ENCODE measurements at places on chromosomes 1 and 21. TPM values are rescaled to one million over a fixed set of nuclear protein-coding genes. Genes with fewer than 3 reads are reported as not detected.

DNA sequence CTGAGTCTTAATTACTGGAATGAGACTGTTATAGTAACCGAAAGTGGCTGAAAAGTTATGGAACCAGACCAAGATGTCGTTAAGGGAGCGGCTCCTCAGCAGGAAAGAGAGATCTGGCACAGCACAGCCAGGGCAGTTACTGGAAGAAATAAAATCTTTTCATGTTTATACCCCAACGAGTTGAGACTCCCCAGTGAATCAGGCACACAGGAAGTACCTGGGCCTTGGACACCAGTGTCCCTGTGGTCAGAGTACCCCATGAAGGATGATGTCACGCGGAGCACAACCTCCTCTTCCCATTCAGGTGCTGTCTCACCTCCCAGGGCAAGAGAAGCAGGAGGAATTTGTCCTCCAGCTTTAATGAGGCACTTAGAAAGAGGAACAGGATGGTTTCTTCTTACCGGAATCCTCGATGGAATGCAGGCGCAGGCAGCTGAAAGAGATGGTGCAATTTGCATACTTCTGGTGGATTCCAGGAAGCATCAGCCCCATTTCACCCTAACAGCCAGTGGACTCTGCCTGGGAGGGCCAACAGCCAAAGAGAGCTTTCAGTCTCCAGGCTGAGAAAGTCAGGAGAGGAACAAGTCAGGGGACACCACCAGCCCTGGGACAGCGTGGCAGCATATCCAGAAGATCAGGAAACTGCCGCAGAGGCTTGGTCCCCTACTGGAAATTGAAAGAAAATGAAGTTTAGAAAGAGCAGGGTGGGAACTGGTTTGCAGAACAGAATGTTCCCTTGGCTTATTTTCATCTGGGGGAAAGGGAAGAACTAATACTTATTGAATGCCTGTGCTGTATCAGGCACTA, 35.9 kb upstream of the CTTNBP2NL start:
- no peak overlapping the region for H3K27ac ChIP-seq
- no peak overlapping the region for H3K4me3 ChIP-seq
- DNase-seq, result no peak
- H3K27me3 ChIP-seq, result peaks cover 44% of the 10 kb centered on the region
- no peaks in the 10 kb centered on the region for H3K4me1 ChIP-seq

- peaks cover 11% of the 10 kb centered on the region for H3K36me3 ChIP-seq
- no peaks in the 10 kb centered on the region for H3K27me3 ChIP-seq
- H3K4me3 ChIP-seq, result no peak overlapping the region
- H3K4me1 ChIP-seq, result peaks cover 9% of the 10 kb centered on the region
These were observed 70.2 kb downstream of the COP1 start for GRCh38 chr1:176136891-176137290.

DNA sequence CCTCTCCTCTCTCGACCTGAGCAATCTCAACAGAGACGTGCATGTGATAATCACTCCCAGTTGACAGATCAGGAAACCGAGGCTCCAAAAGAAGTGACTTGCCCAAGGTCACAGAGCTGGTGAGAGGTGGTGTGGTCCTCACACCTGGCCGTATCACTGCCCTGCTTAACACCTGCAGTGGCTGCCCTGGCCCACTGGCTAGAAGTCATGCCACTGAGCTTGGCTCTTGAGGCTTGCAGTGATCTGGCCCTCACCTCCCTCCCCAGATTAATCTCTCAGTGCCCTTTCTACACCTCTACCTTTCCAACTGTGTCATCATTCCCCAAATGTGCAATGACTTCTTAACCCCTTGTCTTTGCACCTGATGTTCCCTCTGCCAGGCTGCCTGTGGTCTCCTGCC, 38.8 kb downstream of the CDCP2 start:
- H3K4me3 ChIP-seq, result no peak overlapping the region
- H3K27ac ChIP-seq, result no peak overlapping the region
- no peaks in the 10 kb centered on the region for H3K36me3 ChIP-seq
- DNase-seq, result no peak

- DNase-seq, result no peak
- H3K4me3 ChIP-seq, result no peak overlapping the region
- H3K27ac ChIP-seq, result no peak overlapping the region
These were observed 40.5 kb downstream of the COL6A1 start for GRCh38 chr21:46021978-46022544.

- H3K36me3 ChIP-seq, result no peaks in the 10 kb centered on the region
- H3K4me3 ChIP-seq, result no peak overlapping the region
- H3K4me1 ChIP-seq, result no peaks in the 10 kb centered on the region
- no peak for DNase-seq
These were observed 79.1 kb downstream of the CACNA1E start for GRCh38 chr1:181562395-181562794.

DNA sequence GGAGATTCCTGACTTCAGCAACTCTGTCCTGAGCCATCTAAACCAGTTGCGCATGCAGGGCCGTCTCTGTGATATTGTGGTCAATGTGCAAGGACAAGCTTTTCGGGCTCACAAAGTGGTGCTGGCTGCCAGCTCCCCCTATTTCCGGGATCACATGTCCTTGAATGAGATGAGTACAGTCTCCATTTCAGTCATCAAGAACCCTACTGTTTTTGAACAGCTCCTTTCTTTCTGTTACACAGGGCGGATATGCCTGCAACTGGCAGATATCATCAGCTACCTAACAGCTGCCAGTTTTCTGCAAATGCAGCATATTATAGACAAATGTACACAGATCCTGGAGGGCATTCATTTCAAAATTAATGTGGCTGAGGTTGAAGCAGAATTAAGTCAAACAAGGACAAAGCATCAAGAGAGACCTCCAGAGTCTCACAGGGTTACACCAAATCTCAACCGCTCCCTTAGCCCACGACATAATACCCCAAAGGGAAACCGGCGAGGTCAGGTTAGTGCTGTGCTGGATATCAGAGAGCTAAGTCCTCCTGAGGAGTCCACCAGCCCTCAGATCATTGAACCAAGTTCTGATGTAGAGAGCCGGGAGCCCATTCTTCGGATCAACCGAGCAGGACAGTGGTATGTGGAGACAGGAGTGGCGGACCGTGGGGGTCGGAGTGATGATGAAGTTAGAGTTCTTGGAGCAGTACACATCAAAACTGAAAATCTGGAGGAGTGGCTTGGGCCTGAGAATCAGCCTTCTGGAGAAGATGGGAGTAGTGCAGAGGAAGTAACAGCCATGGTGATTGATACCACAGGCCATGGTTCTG, 2.3 kb downstream of the ZBTB37 start:
- no peak for DNase-seq
- H3K27ac ChIP-seq, result no peak overlapping the region
- H3K36me3 ChIP-seq, result peaks cover 39% of the 10 kb centered on the region
- H3K27me3 ChIP-seq, result peaks cover 8% of the 10 kb centered on the region

DNA sequence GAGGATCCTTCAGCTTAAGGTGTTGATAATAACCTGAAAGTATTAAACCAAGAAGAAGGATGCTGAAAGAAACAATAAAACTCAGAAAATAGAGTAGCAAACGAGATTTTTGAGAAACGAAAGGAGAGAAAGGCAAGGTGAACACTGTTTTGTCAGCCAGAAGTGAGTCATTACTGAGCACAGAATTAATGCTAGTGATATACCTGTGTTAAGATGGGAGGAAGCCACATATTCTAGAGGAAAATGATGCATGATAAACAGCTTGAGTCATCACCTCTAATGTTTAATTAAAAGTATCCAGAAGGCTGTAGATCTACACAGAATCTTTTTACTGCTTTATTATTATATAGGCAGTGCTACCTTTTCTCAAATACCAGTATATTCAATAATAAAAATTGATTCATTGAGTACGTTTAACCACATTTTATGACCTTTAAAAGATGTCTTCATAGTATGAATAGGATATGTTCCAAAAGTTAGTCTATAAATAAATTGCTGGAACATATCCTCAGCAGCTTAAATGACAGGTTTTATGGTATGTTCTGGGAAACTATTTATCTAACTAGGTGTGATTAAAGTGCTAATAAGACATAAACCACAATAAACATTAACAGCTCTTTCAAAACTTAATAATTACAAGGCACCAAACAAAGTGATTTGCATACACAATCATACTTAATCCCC, 10.3 kb downstream of the SH3GLB1 start:
- no peak overlapping the region for H3K27ac ChIP-seq
- H3K27me3 ChIP-seq, result no peaks in the 10 kb centered on the region
- H3K4me1 ChIP-seq, result peaks cover 10% of the 10 kb centered on the region
- DNase-seq, result no peak
- H3K36me3 ChIP-seq, result peaks cover 4% of the 10 kb centered on the region

DNA sequence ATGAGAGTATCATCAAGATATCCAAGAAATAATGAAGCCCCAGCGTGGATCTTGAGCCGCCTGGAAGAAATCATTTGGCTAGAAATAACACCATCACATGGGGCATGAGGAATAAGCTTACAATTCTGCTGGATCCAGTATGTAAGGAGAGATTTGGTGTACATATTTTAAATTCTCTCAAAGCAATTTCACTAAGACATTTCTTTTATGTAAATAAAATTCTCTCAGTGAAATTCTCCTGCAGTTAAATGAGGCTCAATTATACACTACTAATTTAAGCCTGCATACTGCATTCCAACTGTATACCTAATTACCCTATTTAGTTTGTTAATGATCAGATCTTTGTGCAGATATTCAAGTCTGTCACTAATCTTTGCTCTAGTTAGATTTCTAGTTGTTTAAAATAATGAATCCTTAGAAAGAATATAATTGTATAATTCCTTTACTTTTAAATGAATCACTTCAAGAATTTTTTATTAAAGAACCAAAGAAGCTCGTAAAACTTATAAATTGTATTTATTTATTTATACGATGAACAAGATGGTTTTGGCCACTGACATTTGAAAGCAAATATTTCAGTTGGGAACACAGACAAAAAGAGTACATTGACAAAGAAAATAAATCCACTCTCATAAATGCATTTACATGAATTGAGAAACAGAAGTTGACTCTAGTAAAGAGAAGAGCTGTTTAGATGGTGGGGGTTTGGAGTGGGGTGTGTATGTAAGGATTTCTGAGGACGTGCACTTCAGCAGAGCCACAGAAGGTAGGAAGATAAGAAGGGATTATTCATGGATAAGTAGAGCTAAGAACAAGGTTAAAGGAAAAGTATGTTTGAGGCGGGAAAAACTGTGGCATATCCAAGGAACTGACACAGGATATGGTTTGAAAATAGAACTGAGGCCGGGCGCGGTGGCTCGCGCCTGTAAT, 466.8 kb downstream of the DSCAM start:
- H3K27me3 ChIP-seq, result peaks cover 5% of the 10 kb centered on the region
- H3K4me3 ChIP-seq, result no peak overlapping the region
- DNase-seq, result no peak
- H3K4me1 ChIP-seq, result no peaks in the 10 kb centered on the region
- no peaks in the 10 kb centered on the region for H3K36me3 ChIP-seq

DNA sequence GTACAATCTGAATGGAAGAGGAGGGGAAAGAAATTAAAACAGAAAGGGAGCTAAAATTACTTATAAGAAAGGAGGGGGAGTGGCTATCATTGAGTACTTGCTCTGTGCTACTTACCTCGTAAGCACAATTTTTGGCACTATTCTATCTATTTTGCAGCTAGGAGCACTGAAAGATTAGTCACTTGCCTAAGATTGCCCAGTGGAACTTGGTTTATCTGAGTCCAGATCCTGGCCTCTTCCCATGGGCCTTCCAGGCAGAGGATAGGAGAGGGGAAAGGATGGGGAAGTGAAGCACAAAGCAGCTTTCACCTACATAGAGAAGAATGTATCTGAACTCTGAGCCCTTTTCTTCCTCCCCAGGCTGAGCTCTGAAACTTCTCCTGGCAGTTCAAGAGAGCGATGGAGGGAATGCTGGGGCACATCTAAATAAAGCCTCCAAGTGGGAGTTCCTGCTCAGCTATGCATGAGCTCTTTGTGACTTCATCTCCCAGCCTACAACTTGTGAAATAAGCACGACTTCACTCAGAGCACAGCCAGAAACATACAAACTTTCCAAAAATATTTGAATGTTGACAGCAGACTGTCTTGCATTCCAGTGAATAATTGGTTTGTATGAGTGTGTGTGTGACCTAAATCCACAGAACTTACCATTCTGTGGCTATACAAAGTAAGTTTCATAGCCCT, 29.4 kb downstream of the HMGB4 start:
- DNase-seq, result no peak
- no peaks in the 10 kb centered on the region for H3K27me3 ChIP-seq
- no peak overlapping the region for H3K4me3 ChIP-seq

DNA sequence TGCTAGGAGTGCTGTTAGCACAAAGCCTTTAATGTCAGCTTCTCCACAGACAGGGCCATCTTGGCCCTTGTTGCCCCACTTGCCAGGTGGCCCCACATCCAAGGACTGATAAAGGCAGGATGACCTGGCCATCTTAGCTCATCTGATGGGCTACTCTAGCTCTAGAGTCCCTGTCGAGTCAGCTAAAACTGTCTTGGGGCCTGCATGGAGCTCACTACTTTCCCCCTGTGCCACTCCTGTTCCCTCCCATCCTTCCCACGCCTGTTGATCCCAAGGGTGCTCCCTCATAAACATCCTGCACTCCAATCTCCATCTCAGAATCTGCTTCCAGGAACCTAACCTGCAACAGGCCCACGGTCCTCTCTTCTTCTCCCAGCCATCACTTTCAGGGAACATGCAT, 652 bp upstream of the GPX7 start:
- H3K27me3 ChIP-seq, result no peaks in the 10 kb centered on the region
- H3K27ac ChIP-seq, result no peak overlapping the region

DNA sequence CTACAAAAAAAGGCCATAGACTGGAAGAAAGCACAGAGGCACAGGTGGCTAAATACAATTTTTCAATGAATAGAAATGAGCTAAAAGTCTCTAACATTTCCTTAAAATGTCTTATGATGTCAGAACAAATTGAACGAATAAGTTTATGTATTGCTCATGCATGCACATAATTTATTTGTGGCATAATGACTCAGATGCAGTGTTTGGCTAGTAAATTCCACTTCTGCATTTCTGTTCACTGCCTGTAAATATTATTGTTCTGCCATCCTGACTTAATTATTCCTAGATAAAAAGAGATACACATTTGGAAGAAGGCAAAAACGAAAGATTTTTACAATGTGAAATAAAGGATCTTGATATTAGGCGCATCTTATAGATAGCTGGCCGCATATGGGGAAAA, 26.6 kb upstream of the EXO1 start:
- no peak overlapping the region for H3K4me3 ChIP-seq
- H3K36me3 ChIP-seq, result no peaks in the 10 kb centered on the region
- H3K27me3 ChIP-seq, result peaks cover 8% of the 10 kb centered on the region
- no peak for DNase-seq

The IFNAR2 gene
- 10.8 TPM for total RNA-seq

The SV2A gene
- 49.5 TPM for total RNA-seq

The ELF3 gene
- 0.55 TPM for total RNA-seq

The KLF17 gene
- 0.34 TPM for total RNA-seq

The LCE2A gene
- not detected for total RNA-seq

The RNF223 gene
- total RNA-seq, result not detected

The GBP1 gene
- not detected for total RNA-seq

The TEX38 gene
- total RNA-seq, result not detected

The KCNA2 gene
- total RNA-seq, result 2.5 TPM

The ZNF683 gene
- not detected for total RNA-seq
